ENCODE measurements at places on chromosomes 4 and X.

GRCh38 chrX:44062840-44063239 lies 89.7 kb upstream of the NDP start:
- no peak for DNase-seq

DNA sequence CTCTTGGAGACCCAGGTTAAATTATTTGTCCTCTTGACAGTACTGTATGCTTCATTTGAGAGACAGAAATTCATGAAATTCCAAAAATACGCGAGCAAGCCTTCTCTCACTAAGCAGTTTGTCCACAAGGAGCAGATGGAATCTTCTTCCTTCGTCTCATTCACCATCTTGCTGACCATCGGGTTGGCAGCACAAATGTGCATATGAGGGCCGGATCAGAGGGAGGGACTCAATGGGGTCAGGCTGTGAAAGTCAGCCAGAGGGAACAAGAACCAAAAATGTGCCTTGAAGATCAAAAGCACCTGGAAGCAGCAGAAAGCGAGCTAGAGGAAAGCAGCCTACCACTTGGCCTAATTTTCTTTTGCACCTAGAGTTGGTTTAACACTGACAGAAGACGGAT lies 16.4 kb downstream of the NHSL2 start:
- no peak for DNase-seq

DNA sequence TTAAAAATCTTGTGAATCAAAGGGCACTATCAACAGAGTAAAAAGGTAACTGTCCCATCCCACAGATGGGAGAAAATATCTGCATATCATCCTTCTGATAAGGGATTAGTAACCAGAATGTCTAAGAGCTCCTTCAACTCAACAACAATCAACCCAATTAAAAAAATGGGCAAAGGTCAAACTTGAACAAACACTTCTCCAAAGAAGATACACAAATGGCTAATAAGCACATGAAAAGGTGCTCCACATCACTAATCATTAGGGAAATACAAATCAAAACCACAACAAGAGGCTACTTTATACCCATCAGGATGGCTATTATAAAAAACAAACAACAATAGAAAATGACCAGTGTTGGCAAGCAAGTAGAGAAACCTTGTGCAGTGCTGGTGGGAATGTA lies 43.3 kb downstream of the TMEM165 start:
- DNase-seq: no peak

GRCh38 chr4:82798168-82799005 lies at the start of gene SCD5:
TSS of gene SCD5 (minus strand) at chr4:82798796. CDS start at chr4:82798537, 259 bp downstream.
- DNase-seq: peak; percentile 95

GRCh38 chr4:82903737-82904136 lies 3.2 kb downstream of the THAP9 start:
- DNase-seq: no peak

DNA sequence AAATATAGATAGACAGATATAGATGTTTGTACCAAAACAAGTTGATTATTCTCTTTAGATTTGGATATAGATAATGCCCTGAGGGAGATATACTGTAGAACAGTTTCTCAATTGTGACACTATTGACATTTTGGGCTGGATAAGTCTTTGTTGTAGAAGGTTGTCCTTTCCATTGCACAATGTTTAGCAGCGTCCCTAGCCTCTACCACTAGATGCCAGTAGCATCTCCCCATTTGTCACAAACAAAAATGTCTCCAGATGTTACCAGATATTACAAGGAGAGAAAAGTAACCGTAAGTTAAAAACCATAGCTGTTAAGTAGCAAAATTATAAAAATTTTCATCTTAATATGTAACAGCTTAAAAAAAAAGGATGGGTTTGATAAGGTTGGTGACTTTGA lies 2595.3 kb downstream of the ARAP2 start:
- DNase-seq: peak; percentile 26

- DNase-seq: no peak
Measured at GRCh38 chrX:101386542-101386885, 523 bp upstream of the BTK start.

Measured in umbilical cord (tissue), 2 donors.